ENCODE measurements at places on chromosomes 7 and 10.

- H3K36me3 ChIP-seq = no peaks in the 10 kb centered on the region
- no peaks in the 10 kb centered on the region for H3K4me1 ChIP-seq
- DNase-seq = no peak
- H3K4me3 ChIP-seq = no peak overlapping the region
- H3K27ac ChIP-seq = no peak overlapping the region
- H3K27me3 ChIP-seq = no peaks in the 10 kb centered on the region
Measured at GRCh38 chr10:70765794-70766594, 19.2 kb downstream of the TBATA start.

DNA sequence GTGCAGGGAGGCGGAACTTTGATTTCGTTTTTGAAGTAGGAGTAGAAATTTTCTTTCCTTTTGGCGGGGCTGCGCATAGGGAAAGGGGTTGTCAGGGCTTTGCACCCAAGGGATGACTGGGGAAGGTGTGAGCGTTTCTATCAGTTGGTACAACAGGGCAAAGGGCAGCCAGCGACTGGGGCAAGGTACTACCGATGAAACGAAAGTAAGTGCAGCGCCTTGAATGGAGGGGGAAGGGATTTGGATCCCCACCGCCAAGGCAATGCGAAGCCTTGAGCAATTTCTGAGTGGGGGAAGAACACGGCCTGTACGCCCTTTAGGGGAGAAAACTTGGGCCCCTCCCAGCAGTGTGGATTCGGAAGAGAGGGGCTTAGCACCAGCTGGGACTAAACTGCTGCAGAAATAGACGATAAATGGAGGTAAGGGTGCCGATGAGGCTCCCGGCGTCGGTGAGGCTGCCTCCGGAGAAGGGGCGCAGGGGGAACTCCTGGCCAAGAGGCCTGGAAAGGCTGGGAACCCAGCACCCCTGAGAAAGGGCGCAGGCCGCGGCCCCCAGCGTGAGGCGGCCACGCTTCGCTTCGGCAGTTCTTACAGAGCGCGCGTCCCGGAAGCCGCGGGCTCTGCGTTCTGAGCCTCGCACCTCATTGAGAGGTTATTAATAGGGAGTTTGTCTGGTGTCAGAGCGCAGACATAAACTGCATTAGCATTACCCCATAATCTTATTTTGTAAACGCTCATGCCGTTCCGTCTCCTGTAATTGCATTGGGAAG, 10.0 kb upstream of the TLX1 start:
- no peaks in the 10 kb centered on the region for H3K36me3 ChIP-seq
- H3K4me1 ChIP-seq = peaks cover 29% of the 10 kb centered on the region
- DNase-seq = peak; percentile 40
- peaks cover 38% of the 10 kb centered on the region for H3K27me3 ChIP-seq
- peak overlapping the region; percentile 97 for H3K4me3 ChIP-seq

DNA sequence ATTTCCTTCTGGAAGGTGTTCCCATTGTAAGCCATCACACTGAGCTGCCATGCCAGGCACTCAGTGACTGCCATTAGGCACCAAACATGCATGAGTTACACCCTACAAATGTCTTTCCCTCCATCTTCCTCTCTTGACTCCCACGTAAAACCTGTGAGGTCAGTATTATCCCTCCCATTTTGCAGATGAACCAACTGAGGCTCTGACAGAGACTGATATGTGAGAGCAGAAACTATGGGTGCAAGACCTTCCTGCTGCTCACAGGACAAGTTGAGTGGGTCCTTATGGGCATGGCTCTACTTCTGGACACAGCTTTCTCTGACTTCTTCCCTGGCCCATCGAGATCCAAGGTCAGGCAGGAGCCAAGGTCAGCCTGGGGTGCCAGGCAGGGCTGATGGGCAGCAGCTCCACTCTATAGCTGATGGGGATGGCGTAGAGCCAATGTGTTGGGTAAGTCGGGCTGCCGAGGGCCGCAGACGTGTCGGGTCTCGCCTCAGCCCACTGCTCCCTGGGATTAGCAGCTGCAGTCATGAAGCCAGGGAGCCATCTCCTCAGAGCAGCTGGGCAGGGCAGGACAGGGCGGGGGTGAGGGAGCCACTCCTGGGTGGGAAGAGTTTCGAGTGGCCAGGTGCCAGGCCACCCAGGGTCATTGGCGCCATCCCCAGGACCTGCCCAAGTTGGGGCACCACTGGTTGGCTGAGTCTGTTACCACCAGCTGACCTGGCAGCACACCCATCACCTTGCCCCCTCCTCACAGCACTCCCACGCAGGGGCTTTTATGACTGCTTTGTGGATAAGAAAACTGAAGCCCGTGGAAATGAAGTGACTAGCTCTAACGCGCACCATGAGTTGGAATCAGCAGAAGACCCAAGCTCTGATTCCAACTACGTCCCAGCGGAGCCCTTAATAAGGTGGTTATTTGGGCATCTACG, 117.8 kb upstream of the ZMIZ1 start:
- DNase-seq = no peak
- no peak overlapping the region for H3K27ac ChIP-seq
- no peaks in the 10 kb centered on the region for H3K36me3 ChIP-seq
- H3K4me1 ChIP-seq = no peaks in the 10 kb centered on the region

DNA sequence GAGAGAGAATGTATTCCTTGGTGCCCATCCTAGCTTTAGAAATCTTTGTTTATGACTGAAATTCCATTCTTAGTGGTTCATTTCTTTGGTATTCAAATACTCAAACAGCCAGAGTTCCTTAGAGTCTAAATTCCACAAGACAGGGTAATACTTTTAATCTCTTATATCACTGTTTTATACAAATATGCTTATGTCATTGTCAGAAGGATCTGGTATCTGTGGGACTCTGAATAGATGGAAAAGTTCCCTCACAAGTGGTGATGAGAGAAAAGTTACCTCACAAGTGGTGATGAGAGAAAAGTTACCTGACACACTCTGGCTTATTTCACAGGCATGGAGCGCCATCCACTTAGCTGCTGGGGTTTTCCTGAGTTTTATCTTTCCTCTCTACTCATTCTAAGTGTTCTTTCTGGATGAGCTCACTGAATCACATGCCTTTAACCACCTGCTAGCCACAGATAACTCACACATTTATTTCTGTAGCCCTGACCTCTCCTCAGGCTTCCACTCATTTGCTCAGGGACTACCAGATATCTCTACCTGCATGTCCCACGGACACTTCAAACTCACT, 784.0 kb downstream of the SUGCT start:
- H3K36me3 ChIP-seq = no peaks in the 10 kb centered on the region
- H3K27me3 ChIP-seq = no peaks in the 10 kb centered on the region
- H3K4me3 ChIP-seq = no peak overlapping the region
- no peak overlapping the region for H3K27ac ChIP-seq
- no peaks in the 10 kb centered on the region for H3K4me1 ChIP-seq

DNA sequence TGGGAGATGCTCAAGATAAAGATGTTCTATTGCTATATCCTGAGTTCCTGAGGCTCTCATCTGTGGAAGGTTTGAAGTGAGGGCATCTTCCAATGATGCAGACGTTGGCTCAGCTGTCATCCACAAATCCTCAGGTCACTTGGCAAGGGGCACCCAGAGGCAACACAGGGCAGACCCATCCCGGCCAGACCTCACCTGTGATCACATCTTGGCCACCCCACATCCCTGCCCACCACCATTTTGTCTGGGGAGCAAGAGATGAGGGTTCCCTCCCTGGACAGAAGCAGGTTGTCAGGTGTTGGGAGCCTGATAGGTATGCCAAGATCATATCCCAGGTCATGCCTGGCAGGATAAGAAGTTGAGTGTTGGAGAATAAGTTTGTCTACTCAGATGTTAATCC, 918.2 kb upstream of the ZNF722 start:
- no peak for DNase-seq
- H3K36me3 ChIP-seq = peaks cover 2% of the 10 kb centered on the region
- H3K4me3 ChIP-seq = no peak overlapping the region
- H3K27ac ChIP-seq = no peak overlapping the region
- no peaks in the 10 kb centered on the region for H3K4me1 ChIP-seq

- no peak for DNase-seq
- H3K4me3 ChIP-seq = no peak overlapping the region
- no peaks in the 10 kb centered on the region for H3K4me1 ChIP-seq
- no peak overlapping the region for H3K27ac ChIP-seq
Measured at GRCh38 chr7:67894746-67895145, 898.1 kb downstream of the TYW1 start.

DNA sequence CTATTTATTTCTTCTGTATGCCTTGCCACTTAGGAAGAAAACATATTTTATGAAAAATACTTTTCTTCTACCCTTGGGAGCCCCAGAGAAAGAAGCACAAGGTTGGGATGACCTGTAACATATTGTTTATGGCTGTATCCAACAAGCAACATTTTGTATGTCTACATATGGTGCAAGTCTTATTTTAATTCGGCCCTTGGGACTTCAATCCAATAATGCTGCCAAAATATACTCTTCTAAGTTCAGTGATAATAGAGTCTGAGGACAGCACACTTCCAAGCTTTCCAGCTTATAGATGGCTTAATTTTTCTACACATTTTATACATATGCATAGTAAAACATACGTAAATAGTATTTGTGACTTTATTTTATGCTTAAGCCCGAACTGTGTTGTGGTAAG, 318.5 kb upstream of the SEMA3A start:
- no peak for DNase-seq
- no peak overlapping the region for H3K27ac ChIP-seq
- no peaks in the 10 kb centered on the region for H3K36me3 ChIP-seq
- H3K27me3 ChIP-seq = no peaks in the 10 kb centered on the region
- H3K4me1 ChIP-seq = no peaks in the 10 kb centered on the region
- no peak overlapping the region for H3K4me3 ChIP-seq

DNA sequence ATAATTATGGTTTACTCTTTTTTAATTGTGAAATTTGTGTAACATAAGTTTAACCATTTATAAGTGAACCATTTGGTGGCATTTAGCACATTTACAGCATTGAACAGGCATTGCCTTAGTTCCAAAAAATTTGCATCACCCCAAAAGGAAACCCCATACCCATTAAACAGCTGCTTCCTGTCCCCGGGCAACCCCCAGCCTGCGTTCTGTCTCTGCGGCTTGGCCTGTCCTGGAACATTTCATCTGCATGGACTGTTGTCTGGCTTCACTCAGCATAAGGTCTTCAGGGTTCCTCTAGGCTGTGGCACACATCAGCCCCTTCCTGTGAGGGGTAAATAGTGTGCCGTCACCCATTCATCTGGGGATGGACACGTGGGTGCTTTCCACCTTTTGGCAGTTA, 6.9 kb downstream of the RET start:
- H3K4me3 ChIP-seq = no peak overlapping the region
- H3K27ac ChIP-seq = no peak overlapping the region
- no peaks in the 10 kb centered on the region for H3K36me3 ChIP-seq
- H3K4me1 ChIP-seq = peaks cover 2% of the 10 kb centered on the region

DNA sequence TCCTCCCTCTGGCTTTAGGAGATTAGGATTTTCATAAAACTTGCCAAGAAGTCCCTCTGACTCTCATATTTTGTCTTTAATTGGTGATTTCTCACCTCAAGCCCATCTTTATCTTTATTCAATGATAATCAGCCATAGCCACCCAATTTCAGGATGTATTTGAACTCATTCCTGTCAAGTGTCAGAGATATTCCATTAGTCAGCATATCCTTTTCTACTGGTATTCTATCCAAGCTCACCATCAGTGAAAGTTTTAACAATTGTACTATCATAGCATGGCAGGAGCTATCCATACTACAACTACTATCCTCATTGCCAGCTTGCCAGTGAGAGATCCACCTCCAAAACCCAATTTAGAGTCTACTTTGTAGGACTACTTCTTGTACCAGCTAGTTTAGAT, 114.6 kb downstream of the GNAI1 start:
- H3K27me3 ChIP-seq = no peaks in the 10 kb centered on the region
- no peaks in the 10 kb centered on the region for H3K36me3 ChIP-seq
- H3K4me1 ChIP-seq = no peaks in the 10 kb centered on the region

DNA sequence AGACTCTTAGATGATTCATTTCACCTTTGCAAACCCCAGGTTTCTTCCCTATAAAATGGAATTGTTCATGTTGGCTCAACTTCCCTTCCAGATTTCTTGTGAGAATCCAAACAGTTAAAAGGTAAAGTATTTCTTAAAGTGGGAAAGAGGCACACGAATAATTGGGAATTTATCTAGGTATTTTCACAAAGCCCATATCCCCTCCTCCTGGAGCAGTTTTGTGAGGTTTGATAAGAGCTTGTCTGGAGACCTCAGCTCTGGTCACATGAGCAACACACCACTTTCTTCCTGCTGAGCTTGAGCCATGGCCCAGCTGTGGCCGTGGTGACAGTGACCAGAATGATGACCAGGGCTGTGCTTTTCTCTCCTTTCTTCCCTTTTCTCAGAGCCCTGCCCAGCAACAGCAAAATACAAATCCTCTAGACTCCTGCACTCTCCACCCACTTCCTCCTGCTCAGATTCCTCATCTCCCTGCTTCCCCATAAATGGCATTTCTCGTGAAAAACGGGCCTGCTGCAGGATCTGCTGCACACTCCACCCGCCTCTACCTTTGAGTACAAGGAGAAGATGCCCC, 87.7 kb downstream of the PIK3CG start:
- no peaks in the 10 kb centered on the region for H3K4me1 ChIP-seq
- DNase-seq = no peak

GRCh38 chr10:73967022-73967429, 30.9 kb upstream of the VCL start:
- H3K36me3 ChIP-seq = no peaks in the 10 kb centered on the region
- no peaks in the 10 kb centered on the region for H3K27me3 ChIP-seq
- H3K4me3 ChIP-seq = no peak overlapping the region

DNA sequence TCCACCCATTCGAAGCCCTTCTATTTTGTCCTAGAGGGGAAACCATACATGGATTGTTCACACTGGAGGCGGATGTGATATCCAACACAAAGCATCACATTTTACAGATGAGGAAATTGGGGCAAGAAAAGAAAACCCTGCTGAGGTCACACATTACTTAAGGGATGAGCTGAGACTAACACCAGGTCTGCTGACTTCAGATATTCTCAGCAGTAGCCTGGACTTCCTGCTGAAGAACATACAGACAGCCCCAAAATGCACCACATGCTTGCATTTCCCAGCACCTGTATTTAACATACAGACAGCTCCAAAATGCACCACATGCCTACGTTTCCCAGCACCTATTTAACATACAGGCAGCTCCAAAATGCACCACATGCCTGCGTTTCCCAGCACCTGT, 11.2 kb downstream of the GIMAP5 start:
- H3K36me3 ChIP-seq = no peaks in the 10 kb centered on the region
- H3K4me1 ChIP-seq = no peaks in the 10 kb centered on the region
- DNase-seq = no peak

- no peak for DNase-seq
- no peaks in the 10 kb centered on the region for H3K4me1 ChIP-seq
- H3K36me3 ChIP-seq = no peaks in the 10 kb centered on the region
- no peak overlapping the region for H3K4me3 ChIP-seq
- H3K27ac ChIP-seq = no peak overlapping the region
Measured at GRCh38 chr10:30039567-30039966, 19.8 kb downstream of the JCAD start.
